ENCODE measurements at places on chromosomes 4 and X.

- no peak for DNase-seq
Measured at GRCh38 chrX:53003111-53003510, 44.8 kb upstream of the FAM156A start.

DNA sequence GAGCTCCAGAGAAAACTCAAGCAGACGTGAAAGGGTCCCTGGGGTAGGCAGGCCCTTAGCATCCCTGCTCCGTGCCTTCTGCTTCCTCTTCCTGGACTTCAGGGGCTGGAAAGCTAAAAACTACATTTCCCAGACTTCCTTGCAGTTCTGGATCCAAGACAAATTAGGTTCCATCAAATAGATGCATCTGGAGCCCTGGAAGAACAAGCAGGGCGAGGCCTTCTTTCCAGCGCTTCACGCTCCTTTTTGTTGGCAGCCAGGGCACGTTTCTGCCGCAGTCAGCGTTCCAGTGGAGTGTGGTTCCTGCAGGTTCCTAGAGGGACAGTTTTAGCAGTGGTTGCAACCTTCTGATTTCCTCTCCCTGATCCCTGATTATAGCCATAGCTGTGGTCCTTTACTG lies 53.6 kb upstream of the MSX1 start:
- no peak for DNase-seq

GRCh38 chr4:183905081-183905592 lies at the start of gene STOX2:
Gene STOX2 (plus strand): TSS chr4:183905307. CDS start chr4:183906791, 1,484 bp downstream.
- DNase-seq, result no peak

DNA sequence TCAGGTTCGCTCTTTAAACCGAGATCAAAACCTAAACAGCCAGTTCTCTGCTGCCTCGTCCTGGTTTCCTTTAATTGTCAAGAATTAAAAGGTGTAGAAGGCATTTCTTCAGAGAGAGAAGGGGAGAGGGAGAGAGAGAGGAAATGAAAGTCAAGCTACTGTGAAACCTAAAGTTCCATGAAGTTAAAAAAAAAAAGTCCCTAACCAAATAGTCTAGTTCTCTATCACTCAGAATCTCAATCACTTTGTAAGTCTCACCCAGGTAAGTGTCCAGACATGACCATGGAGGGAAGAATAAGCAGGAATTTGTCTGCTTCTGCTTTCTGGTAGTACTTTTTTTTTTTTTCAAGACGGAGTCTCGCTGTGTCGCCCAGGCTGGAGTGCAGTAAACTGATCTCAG lies 18.8 kb upstream of the SMIM14 start:
- no peak for DNase-seq

DNA sequence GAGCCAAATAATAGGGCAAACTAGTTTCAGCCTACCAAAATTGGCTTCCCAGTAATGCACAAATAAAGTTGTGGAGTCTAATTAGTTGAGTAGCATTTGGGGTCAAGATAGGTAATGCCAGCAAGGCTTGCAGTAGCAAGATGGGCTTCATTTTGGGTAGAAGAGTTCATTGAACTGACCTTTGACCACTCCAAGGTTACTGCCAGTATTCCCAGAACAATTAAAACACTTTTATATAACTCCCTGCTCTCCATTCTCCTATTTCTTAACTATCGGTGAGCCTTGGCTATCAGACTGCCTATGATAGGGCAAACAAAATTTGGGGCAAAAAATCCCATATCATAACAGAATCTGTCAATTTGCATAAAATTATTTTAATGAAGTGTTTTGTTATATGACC lies 7.1 kb downstream of the DNAAF6 start:
- no peak for DNase-seq

- DNase-seq, result no peak
Measured at GRCh38 chrX:39905538-39905891, 192.2 kb downstream of the BCOR start.

DNA sequence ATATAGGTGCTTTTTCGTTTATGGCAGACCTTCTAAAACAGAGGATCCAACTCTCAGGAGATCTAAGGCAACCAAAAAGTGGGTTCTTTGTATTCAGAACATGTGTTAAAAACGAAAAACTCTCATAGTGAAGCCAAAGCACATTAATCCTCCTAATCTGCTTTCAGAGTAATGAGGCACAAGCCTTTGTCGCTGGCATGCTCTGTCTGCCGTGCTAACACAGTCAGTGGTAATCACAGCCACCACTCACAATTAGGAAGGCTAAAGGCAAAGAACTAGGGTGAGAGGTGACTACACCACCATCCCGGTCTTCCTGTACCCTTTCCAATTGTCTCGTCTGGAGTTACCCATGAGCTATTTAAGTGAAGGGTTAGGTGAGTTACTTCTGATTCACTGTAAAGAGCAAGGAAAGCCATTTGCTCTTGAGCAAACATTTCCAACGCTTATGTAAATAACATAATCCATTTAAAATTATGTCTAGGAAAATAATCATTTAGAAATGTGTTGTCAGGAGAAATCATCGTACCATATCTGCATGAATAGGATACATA lies 40.7 kb downstream of the NPY2R start:
- DNase-seq, result no peak

GRCh38 chr4:23006756-23007155 lies 314.0 kb downstream of the GBA3 start:
- DNase-seq, result no peak

DNA sequence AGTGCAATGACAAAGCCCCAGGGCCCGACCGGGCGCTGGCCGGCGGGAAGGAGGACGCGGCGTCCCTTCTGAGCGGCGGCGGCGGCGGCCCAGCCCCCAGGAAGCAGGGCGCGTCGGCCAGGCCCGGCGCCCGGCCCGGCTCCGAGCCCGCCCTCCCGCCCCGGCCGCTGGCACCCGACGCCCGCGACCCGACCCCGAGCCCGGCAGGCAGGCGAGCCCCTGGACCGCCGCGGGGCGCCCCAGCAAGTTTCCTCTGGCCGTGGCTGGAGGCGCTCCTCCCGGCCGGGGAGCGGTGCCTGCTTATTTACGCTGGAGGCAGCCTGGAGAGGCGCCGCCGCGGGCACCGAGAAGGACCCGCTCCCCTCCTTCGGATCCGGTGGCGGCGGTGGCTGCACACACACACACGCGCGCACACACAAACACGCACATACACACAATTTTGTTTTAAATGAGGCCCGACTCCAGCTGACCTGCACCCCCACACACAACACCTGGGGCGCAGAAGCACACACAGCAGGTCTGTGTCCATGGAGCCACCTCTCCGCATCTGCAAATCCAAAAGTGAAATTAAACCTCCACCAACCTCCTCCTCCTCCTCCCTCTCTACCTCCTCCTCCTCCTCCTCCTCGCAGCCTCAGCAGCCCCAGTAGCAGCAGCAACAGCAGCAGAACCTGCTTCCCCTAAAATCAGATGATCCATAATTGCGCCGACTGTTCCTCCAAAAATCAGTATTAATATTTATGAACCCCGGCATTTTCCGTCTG lies 669 bp downstream of the IRF2 start:
- DNase-seq, result no peak

DNA sequence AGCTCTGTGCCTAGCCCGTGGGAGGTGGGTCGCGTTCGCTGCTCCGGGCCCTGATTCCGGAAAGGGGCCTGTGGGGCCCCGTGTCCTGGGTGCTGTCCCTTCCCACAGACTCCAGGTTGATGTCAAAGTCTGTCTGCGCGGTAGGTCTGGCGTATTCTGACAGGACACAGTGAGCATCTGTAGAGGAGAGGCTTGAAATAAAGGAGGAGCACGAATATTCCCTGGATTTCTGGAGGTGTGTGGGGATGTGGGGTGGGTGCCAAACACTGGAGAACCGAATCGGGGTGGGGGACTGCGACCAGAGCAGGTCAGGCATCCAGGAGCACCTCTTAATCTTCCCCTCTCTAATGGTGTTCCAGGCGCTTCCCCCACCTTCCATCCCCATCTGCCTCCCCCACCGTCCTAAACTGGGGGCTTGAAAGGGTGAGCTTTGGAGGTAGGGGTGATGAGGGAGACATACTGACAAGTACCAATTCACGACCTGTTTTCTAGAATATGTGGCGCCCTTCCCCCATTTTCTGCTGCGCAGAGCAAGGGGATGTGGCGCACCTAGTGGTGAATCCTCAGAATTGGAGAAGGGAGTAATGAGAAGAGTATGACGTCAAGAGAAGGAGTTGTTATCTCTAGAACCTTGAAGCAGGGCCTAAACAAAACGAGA lies 877 bp downstream of the GPRASP1 start:
- DNase-seq, result no peak

GRCh38 chr4:186067757-186068385 lies 1.1 kb upstream of the TLR3 start:
- DNase-seq, result no peak

DNA sequence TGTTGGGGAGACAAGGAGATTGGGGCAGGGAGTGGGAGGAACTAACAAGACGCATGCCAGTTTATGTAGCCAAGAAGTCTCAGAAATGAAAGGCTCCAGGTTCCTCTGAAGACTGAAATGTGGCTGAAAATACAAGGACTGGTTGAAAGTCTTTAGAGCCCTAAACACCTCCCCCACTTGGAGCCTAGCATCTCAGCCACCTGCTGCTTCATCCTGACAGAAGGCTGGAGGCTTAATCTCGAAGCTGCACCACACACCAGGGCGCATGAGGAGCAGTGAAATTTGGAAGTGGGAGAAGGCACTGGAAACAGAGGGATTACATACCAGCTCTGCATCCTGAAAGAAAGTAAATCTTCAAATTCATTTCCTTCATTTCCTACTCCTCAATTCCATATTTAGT lies 160.7 kb upstream of the FTHL17 start:
- no peak for DNase-seq

DNA sequence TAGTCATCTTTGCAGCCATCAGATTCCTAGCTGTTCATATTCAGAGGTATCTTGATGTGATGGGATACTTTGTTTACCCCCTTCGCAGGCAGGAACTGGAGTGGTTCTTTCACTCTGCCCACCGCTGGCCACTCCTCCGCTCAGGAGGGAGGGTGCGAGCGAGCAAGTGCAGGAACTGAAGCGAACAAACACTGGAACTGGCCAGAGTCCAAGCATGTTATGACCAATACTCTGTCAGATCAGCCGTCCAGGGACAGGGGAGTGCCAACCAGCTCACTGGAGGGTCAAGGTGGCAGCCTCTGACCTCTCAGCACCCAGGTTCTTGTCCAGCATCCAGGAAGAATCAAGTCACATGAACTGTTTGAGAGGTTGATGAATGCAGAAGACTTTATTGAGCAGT lies 18.0 kb upstream of the MANBA start:
- no peak for DNase-seq

DNA sequence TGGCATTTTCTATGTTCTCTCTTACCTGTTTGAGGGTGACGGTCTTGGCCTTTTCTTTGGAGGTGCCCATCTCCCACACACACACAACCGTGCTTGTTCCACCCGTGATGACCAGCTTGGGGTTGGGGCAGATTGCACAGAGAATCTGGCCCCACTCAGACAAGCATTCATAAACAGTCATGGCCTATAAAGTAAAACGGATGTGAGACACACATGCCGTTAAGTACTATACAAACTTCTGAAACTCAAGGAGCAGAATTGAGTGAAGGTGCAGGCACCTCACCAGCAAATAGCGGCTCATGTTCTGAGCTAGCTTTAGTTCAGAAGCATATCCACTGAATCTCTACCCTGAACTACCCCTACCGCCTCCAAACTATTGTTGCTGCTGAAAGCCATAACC lies 107.6 kb downstream of the CDS1 start:
- no peak for DNase-seq

DNA sequence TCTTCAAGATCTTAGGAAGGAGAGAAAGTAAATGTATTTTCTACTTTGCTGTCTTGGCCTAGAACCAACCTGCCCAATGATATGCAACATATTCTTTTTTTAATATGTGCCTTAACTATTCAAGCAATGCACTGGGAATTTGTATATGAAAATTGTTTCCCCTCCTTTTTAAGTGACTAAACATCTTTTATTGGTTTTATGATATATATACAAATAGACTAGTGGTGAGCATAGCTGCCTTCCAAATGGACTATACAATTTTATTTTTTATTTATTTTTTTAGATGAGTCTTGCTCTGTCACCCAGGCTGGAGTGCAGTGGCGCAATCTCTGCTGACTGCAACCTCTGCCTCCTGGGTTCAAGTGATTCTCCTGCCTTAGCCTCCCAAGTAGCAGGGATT lies 10.3 kb downstream of the NOCT start:
- DNase-seq, result no peak

- DNase-seq, result no peak
Measured at GRCh38 chrX:18964026-18964425, 19.9 kb downstream of the PHKA2 start.

DNA sequence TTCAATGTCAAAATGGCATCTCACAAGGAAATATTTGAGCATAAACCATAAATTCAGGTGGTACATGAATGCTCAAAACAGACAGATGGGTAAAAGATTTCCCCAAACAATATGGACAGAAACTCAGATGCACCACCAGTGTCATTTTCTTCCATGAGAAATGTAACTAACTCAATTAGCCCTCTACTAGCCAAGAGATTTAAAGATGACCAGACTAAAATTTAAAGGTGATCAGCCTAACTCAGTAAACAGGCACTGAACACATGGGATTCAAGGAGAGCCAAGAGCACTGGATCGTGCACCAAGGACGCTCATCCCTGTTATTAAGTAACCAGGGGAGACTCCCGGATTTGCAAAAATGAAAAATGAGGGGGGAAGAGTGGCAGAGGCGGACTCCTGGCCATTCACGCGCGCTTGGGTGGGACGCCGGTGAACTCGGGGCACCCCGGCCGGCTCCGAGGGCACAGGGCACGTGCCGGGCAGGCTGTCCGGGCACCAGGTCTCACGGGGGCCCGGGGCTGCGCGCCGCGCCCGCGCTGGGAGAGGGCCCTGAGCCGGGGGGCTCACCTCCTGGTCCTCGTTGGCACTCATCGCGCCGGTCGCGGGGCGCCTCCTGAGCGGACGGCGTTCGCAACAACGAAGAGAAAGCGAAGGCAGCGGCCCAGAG lies 490 bp downstream of the RWDD4 start:
- no peak for DNase-seq

DNA sequence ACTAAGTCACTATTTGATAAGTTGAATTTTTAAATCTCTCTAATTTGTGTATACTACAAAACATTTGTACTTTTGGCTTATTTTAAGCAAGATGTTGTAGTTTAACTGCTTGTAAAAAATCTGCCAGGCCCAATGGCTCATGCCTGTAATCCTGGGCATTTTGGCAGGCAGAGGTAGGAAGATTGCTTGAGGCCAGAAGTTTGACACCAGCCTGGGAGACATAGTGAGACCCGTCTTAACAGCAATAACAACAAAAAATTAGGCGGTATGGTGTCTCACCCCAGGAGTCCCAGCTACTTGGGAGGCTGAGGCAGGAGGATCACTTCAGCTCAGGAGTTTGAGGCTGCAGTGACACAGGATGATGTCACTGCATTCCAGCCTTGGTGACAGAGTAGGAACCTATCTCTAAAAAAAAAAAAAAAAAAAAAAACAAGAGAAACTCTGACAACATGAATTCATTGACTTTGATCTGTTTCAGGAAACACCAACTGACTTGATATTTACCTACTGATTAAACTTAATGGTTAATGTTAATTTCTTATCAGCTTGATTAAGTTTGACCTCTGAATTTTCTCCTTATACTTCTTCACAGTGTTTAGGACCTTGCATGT lies 8.9 kb downstream of the FHIP1A start:
- DNase-seq, result no peak

GRCh38 chr4:156378033-156378665 lies 424.5 kb upstream of the CTSO start:
- no peak for DNase-seq

All from forelimb muscle (tissue), 1 donor.